GM23338 (cell line): ENCODE measurements at places on chromosomes 7 and 10. TPM values are rescaled to one million over a fixed set of nuclear protein-coding genes. Genes with fewer than 3 reads are reported as not detected.

The AOAH gene
- total RNA-seq, result not detected in 2 replicates

The ITPRID1 gene
- total RNA-seq, result 0.27 and 0.45 TPM in 2 replicates

The MXI1 gene
- total RNA-seq, result 5.1 and 6.9 TPM in 2 replicates

The GARS1 gene
- total RNA-seq, result 241 and 271 TPM in 2 replicates

The C10orf62 gene
- total RNA-seq, result not detected in 2 replicates

The LRMDA gene
- 0.90 TPM in 1 of 2 replicates, not detected in the other for total RNA-seq

The PNLIPRP2 gene
- total RNA-seq, result not detected in 2 replicates

The GALNT17 gene
- total RNA-seq, result 51.2 and 65.6 TPM in 2 replicates

The FLNC gene
- total RNA-seq, result 9.4 and 11.8 TPM in 2 replicates

The NPFFR1 gene
- 0.03 and 0.08 TPM in 2 replicates for total RNA-seq

The ZFAND4 gene
- 26.0 and 30.3 TPM in 2 replicates for total RNA-seq

The DEPP1 gene
- total RNA-seq, result 0.12 and 1.3 TPM in 2 replicates
